ENCODE measurements at places on chromosomes 3 and 15.

DNA sequence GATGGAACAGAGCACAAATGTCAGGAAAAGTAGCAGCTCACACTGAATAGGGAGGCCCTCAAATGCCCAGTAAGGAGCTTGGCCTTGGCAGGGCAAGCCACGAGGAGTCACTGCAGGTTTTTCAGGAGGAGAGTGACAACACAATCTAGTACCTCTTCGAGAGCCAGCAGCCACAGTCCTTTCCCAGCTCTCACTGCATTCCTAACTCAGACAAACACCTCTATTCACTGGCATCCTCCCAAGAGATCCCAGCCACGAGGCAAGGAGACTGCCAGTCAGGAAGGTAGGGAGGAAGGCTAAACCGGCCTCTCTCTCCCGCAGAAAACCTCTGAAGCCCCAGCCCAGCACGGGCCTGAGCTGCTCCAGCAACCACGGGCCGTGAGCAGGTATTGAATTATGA is 146.0 kb upstream of the SMAD3 start:
- no peak overlapping the region for H3K27ac ChIP-seq
- peaks cover 23% of the 10 kb centered on the region for H3K27me3 ChIP-seq
- no peak overlapping the region for H3K4me3 ChIP-seq
- DNase-seq: no peak
- no peaks in the 10 kb centered on the region for H3K36me3 ChIP-seq

DNA sequence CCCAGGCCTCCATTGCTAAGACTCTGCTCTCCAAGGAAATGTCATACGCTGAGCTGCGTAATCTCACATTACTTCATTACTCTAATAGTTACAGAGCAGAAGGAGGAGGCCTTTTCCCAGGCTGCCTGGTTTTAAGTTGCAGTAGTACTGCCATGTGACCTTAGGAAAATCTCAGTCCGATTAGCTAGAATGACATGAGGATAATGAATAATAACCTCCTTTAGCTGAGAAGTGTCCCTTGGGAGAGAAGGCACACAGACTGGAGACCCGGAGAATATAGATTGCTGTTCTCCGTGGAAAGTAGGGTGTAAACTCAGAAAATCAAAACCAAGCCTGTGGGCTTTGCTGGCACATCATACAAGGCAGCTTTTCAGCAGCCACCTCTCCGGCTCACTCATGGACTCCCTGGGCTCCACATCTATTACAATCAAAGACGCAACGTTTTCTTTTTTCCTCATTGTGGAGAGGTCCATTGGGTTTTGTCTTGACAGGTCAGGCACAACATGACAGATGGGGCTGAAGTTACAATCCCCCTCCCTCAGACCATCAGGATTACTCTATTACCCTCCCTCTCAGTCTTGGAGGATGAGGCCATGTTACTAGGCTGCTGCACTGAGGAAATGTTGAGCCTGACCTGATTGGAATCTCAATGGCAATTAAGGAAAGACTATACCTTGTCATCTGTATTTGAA is 134.8 kb upstream of the MB21D2 start:
- DNase-seq: no peak
- peak overlapping the region; percentile 90 for H3K27ac ChIP-seq
- no peaks in the 10 kb centered on the region for H3K36me3 ChIP-seq
- H3K27me3 ChIP-seq: peaks cover 17% of the 10 kb centered on the region
- H3K4me1 ChIP-seq: peaks cover 36% of the 10 kb centered on the region

DNA sequence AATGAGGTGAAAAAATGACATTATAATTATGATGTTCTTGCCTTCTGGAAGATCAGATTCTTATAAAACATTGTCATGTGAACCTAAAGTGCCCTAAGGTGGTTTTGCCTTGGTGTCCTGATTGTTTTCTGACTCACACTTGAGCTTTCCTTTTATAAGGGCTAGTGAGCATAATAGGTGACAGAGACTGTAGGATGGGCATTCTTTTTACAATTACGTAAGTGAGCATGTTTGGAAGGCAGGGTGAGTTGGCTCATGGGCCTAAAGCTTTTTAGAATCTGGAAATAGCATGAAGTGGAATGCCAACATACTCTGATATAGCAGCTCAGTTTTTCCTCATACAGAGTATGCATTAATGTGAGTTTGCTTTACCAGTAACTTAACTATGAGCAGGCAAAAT is 41.2 kb downstream of the CRYBG3 start:
- no peak overlapping the region for H3K4me3 ChIP-seq
- no peaks in the 10 kb centered on the region for H3K36me3 ChIP-seq
- no peak overlapping the region for H3K27ac ChIP-seq
- DNase-seq: no peak

- no peak overlapping the region for H3K27ac ChIP-seq
- peaks cover 16% of the 10 kb centered on the region for H3K4me1 ChIP-seq
Observed at GRCh38 chr15:62933386-62933785, 109.2 kb upstream of the TPM1 start.

- H3K27me3 ChIP-seq: peaks cover 7% of the 10 kb centered on the region
- H3K36me3 ChIP-seq: no peaks in the 10 kb centered on the region
- no peak overlapping the region for H3K27ac ChIP-seq
Observed at GRCh38 chr3:185900228-185900627, 37.6 kb downstream of the TRA2B start.

DNA sequence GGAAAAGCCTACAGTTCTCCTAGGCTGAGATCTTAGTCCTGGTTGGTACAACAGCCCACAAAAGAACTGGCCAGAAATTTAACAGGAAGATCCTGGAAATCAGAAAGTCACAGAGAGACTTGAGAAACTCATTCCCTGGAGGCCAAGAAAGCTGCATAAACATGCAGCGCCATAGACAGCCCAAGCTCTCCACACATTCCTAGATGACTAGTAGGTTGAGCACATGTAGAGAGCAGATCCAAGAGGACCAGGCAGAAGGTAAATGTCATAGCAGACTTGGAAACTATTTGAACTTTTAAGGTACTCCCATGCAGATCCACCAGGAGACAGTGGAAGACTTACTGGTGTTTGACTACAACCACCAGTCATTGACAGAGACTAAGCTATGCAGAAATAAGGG is 18.4 kb downstream of the KBTBD12 start:
- H3K27ac ChIP-seq: no peak overlapping the region
- H3K4me3 ChIP-seq: no peak overlapping the region
- H3K4me1 ChIP-seq: peaks cover 10% of the 10 kb centered on the region

DNA sequence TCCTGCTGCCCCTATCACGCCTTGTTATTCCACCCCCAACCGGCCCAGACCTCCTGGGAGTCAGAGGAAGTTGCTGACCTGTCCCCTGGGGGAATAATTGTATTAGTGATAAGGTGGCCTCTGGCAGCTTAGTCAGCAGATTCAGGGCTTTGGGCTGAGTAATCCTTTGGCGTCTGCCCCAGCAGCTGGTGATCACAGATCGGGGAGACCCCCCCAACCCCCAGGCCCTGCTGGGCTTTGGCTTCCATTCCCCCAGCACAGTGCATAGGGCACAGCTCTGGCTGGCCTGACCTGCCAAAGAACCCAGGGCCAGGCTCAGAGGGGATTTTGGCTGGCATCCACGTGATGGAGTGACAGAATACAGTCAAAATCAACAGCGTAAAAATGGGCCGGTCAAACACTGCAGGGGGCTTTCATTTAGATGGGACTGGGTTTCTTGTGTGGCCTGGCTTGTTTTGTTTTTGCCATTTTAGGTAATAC is 3.9 kb upstream of the NR2E3 start:
- peak overlapping the region; percentile 87 for H3K27ac ChIP-seq
- DNase-seq: no peak
- H3K4me1 ChIP-seq: peaks cover 49% of the 10 kb centered on the region

DNA sequence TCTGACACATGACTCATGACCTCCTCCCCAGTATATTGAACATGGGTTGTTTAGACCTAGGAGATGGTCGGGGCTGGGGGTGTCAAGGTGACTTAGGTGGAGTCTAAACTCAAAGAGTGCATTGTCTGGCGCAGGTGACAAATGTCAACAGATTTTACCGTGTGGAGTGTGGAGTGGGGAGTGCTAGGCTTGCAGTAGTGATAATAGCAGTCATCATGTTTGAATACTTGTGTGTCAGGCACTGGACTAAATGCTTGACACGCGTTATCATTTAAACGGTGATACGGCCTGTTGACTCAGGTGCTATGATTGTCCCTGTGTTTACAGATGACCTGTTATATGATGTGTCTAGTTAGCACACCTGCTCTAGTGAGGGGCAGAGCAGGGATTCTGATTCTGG is 30.8 kb downstream of the MUC20 start:
- H3K27ac ChIP-seq: no peak overlapping the region
- peaks cover 43% of the 10 kb centered on the region for H3K4me1 ChIP-seq
- no peak overlapping the region for H3K4me3 ChIP-seq
- peaks cover 41% of the 10 kb centered on the region for H3K27me3 ChIP-seq
- no peaks in the 10 kb centered on the region for H3K36me3 ChIP-seq

DNA sequence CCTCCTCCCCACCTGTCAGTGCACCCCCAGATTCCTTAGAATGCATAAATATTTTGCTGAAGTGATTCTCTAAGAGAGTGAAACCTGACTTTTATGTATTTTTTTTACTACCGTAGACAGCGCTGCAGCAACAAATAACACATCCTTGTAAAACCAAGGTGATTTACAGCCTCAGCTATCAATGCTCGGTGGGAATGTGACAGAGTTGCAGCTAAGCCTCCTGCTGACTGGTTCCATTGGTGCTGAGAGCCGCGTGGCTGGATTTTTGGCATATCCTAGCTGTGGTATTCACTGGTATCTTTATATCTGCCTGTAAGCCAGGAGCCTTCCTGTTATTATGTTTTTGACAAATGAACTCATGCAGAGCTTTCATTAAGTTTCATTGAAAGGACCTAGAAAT is 11.0 kb downstream of the FGD5 start:
- no peak overlapping the region for H3K4me3 ChIP-seq
- no peak overlapping the region for H3K27ac ChIP-seq
- H3K4me1 ChIP-seq: peaks cover 52% of the 10 kb centered on the region
- DNase-seq: peak; percentile 42

DNA sequence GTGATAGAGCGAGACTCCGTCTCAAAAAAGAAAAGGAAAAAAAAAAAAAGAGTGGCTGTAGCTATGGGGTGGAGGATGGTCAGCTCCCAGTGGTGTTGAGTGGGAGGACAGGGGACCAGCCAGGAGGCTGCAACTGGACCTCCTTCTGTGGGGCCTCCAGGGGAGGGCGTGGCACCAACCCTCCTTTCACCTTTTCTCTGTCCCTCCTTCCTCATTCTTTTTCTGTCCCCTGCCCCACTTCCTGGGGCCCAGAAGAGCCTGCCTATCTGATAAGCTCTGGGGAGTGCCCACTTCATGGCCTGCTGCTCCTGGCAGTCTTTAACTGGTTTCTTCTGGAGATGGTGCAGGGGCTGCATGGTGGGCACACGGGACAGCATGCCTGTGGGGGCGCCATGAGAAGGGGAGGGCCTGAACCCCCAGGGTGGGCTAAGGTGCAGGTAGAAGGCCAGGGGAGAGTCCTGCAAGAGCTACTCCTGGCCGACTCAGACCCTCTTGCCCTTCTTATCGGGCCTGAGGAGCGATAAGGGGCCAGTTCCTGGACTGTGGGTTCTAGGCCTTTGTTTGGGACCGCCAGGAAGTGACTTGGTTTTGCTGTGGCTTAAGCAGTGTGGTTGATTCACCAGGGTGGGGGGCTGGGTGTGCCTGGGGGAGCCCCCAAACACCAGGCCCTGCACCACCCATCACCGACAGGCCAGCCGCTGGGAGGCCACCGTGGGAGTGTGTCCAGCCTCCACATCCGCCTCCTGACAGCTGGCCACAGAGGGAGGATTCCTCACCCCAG is 49.4 kb upstream of the FLNB start:
- H3K4me3 ChIP-seq: no peak overlapping the region
- no peak for DNase-seq
- H3K4me1 ChIP-seq: peaks cover 21% of the 10 kb centered on the region
- H3K36me3 ChIP-seq: no peaks in the 10 kb centered on the region

GRCh38 chr3:172355836-172356235 is 92.4 kb downstream of the GHSR start:
- DNase-seq: no peak
- H3K36me3 ChIP-seq: peaks cover 75% of the 10 kb centered on the region
- H3K27me3 ChIP-seq: no peaks in the 10 kb centered on the region
- no peaks in the 10 kb centered on the region for H3K4me1 ChIP-seq
- no peak overlapping the region for H3K4me3 ChIP-seq

- H3K27ac ChIP-seq: no peak overlapping the region
- no peaks in the 10 kb centered on the region for H3K36me3 ChIP-seq
- DNase-seq: no peak
- no peaks in the 10 kb centered on the region for H3K27me3 ChIP-seq
- H3K4me1 ChIP-seq: no peaks in the 10 kb centered on the region
- no peak overlapping the region for H3K4me3 ChIP-seq
Observed at GRCh38 chr3:175215833-175216232, 356.7 kb downstream of the NAALADL2 start.

DNA sequence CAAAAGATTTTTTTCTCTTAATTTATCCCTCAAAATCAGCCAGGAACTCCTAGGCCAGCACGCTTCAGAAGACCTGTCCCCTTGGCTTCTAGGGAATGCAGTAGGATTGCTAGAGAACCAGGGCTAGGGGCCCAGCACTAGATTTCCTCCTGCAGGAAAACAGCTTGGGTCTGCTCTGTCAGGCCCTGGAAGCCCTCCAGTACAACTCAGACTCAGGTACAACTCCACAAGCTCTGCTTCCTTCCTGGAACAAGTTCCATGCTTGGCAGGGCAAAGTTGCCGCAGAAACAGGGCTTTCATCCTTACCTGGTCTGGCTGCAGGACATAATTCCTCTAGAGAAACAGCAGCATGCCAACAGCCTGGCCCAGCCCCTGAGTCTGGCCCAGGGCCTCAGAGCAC is 96.1 kb upstream of the CTNNB1 start:
- no peak overlapping the region for H3K4me3 ChIP-seq
- no peaks in the 10 kb centered on the region for H3K27me3 ChIP-seq
- no peaks in the 10 kb centered on the region for H3K36me3 ChIP-seq
- no peaks in the 10 kb centered on the region for H3K4me1 ChIP-seq

DNA sequence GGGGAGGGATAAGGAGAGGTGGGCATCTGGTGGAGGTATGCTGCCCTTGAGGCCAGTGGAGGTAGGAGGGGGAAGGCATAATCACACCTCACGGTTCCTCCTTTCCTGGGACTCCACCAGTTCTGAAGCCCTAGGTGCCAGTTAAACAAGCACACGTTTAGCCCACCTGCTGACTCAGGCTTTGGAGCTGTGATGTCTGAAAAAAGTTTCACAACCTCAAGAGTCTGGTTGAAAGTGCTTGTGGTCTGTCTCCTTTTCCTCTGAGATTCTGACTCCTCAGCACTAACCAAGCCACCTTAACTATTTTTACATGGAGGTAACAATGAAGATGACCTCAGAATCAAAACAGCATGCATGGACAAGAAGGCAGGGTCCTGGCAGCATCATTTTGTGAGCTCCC is 23.0 kb downstream of the HPS3 start:
- H3K4me3 ChIP-seq: no peak overlapping the region
- H3K27ac ChIP-seq: no peak overlapping the region
- no peaks in the 10 kb centered on the region for H3K27me3 ChIP-seq
- no peak for DNase-seq
- H3K4me1 ChIP-seq: peaks cover 25% of the 10 kb centered on the region
- peaks cover 30% of the 10 kb centered on the region for H3K36me3 ChIP-seq

DNA sequence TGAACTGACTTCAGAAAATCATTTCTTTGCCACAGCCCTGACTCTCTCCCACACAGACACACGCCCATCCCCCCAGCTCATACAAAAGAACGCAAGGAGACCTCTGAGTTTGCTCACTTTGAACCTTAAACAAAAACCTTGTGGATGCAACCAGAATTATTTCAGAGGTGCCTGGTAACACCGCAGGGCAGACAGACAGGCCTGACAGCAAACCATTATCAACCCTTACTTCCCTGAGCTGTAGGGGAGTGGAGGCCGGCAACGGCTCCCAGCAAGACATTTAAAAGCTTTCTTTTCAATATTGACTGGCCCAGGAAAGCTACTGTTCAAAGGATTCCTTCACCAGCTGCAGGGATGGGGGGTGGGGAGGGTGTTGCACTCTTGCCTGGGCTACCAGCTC is 2.0 kb upstream of the EFCC1 start:
- H3K4me1 ChIP-seq: peaks cover 53% of the 10 kb centered on the region
- no peaks in the 10 kb centered on the region for H3K36me3 ChIP-seq
- no peak overlapping the region for H3K27ac ChIP-seq
- H3K27me3 ChIP-seq: peaks cover 71% of the 10 kb centered on the region
- DNase-seq: no peak
